Left ventricle myocardium inferior (tissue), 1 donor: ENCODE measurements at places on chromosomes 6 and 20. TPM values are rescaled to one million over a fixed set of nuclear protein-coding genes. Genes with fewer than 3 reads are reported as not detected.

Gene BMP7
- total RNA-seq: 19.9 TPM

Gene CST9
- total RNA-seq: not detected

Gene LRRN4
- total RNA-seq: 0.08 TPM

Gene DLL1
- 11.7 TPM for total RNA-seq

Gene CST4
- not detected for total RNA-seq

Gene F13A1
- total RNA-seq: 93.1 TPM

Gene SNX21
- total RNA-seq: 24.7 TPM

Gene RIN2
- 48.8 TPM for total RNA-seq

Gene TCF15
- total RNA-seq: 11.1 TPM

Gene BAK1
- total RNA-seq: 19.7 TPM

DNA sequence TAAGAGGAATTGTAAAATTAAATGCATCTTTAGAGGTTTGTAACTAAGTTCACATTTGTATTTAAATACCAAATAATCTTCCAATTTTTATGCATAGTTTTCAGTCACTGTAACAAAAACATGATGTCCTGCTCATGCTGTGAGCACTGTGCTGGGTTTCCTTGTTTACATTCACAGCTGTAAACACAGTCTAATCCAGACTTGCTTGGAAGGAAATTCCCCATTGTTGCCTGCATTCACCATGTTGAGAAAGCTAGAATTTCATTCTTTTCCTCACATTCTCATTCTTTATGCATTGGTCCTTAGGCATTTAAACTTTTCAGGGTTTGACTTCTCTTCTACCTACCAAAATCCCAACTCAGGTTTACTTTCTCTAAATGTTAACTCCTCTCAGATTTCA is 242.0 kb upstream of the TBX18 start:
- DNase-seq: no peak

GRCh38 chr20:56428410-56428809 is 16.4 kb downstream of the CASS4 start:
- DNase-seq: no peak

DNA sequence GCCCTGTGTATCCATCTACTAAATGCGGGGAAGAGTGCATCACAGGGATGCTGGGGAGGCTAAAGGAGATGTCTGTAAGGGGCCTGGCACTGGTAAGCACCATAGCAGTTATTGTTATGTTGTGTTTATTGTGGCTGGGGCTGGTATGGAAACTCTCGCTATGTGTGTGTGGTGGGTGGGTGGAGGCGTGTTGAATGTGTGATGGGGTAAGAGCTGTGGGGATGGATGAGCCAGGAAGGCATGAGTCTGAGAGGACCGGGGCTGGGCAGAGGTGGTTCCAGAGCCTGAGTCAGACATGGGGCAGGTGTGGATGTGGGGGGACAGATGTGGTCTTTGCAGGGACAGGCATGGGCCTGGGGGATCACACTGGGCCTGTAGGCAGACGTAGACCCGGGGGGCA is 88.1 kb downstream of the GRM4 start:
- DNase-seq: no peak

GRCh38 chr6:69098910-69099309 is 463.8 kb downstream of the ADGRB3 start:
- no peak for DNase-seq

DNA sequence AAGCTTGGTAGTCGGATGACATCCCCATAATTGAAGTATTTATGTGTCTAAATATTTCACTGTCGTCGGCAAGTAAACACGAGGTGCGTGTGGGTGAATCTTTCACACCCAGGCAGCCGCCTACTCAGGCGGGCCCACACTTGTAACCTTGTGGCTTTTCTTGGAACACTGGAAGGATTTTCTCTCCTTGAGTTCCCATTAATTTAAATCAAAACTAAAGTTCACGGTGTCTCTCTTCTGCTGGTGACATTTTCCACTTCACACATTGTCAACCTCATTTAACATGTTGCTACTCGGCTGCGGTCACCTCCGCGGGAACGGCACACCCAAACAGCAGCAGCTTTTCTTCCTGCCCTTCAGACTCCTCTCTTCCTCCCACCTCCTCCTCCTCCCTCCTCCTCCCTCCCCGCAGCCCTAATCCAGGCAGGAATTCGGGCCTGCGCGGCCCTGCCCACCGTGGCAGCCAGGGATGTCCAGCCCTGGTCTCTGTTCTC is 336.6 kb downstream of the QKI start:
- DNase-seq: no peak

DNA sequence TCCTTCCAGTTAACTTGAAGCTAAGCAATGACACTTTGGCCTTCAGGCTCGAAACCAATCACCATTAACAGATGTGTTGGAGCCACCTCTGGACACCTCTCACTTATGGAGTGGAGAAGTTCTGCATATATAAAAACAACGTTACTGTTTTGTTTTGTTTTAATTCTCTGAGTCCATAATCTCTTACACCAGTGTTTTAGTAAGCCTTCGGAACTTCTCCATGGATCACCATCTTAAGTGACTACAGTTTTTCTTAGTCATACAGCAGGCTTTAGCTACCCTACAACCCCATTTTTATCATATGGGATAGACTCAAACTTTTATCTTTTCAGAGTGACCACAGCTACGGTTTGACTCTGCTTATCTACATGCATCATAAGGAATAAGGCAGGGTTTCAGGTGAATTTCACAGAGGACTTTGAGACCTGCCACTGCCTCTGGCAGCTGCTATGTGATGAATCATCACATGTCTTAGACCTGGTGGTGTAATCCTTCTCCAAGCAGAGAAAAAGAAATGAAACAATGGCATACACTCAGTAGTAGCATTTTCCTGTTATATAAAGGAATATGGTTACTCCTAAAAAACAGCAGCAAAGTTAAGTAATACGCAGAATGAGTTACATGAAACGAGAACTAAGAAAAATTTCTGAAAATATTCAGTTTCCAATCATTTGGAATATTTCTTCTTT is 5.5 kb upstream of the HDDC2 start:
- no peak for DNase-seq

DNA sequence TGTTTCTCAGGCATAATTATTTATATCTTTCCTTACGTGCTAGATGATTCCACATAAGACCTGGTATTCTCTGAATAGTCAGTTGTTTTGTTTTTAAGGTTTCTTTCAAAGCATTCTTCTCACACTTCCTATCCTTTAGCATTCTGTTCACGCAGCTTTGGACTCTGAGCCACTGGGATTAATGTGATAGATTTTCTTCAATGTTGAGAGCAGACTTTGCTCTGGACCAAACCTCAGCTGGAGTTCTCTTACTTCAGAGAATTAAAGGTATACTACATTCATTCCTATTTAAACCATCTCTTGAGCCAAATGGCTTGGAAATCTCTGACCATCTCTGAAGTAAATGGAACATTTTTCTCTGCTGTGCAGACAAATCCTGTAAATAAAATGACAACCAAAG is 70.7 kb upstream of the TRAF3IP2 start:
- DNase-seq: no peak

GRCh38 chr20:58760856-58761255 is 68.3 kb downstream of the NPEPL1 start:
- DNase-seq: no peak

- no peak for DNase-seq
Observed at GRCh38 chr20:38307371-38308046, 3.6 kb downstream of the BPI start.

DNA sequence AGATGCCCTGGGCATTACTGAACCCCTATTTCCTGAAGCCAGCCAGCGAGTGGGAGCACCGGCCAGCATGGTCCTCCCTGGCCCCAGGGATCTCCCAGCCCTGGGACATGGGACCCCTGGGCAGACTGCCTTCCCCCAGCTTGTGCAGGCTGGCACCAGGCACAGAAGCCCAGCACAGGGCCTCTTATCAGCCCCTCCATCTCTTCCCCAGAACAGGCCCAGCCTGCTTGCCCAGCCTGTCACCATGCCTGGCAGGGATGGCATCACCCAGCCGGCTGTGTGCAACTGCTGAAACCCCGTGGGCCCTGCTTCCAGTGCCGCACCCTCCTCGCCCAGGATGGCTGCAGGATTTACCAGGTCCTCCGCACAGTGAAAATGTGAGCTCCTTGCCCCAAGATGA is 6.1 kb upstream of the OSBPL2 start:
- no peak for DNase-seq

DNA sequence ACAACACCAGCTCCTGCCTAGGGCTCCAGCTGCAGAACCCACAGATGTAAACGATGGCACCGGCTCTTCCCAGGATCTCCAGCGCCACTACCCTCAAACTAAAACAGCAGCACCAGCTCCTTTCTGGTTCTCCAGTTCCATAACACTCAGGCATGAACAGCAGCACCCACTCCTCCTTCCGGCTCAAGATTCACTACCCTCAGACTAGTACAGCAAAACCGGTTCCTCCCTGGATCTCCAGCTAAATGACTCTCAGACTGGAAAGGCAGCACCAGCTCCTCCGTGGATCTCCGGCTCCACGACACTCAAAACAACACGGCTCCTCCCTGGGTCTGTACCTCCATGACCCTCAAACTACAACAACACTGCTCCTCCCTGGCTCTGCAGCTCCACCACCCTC is 325.0 kb downstream of the PREX1 start:
- no peak for DNase-seq

DNA sequence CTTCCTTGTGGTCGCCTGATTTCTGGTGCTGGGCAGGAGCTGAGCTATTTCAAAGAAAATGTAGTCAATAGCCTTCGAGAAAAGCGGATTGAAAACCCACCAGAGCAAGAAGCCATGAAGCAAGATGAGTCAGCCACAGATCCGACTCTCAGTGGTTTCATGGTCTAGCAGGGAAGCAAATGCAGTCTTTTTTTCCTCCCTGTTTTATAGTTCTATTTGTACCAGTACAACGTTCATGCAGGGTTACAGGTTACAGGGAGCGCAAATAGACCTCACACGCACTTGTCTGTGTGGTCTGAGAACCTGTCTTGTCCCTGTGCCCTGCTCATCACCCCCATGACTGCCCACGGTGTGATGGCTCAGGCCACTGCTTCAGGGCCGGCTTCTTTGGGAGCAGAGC is 309.8 kb upstream of the SUPT3H start:
- DNase-seq: no peak

GRCh38 chr20:51832276-51832675 is 30.0 kb upstream of the SALL4 start:
- DNase-seq: no peak

DNA sequence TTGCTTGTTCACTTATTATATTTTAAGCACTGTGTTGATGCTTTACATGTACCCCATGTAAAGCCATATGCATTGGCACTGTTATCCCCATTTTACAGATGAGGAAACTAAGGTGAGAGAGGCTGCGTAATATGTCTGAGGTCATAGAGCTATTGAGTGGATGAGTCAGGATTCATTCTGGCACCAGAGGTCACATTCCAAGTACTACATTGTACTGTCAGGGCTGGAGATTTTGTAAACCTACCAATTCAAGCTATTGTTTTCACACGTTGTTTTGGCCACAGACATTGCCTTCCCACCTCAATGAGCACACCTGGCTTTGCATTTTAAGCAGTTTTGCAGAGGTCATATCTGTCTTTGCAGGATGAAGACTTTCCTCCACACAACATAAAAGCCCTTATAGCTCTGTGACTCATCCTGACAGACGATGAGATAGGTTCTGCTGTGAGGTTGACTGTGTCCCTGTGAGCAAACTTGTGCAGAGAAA is 33.2 kb downstream of the ANKS1A start:
- DNase-seq: no peak

DNA sequence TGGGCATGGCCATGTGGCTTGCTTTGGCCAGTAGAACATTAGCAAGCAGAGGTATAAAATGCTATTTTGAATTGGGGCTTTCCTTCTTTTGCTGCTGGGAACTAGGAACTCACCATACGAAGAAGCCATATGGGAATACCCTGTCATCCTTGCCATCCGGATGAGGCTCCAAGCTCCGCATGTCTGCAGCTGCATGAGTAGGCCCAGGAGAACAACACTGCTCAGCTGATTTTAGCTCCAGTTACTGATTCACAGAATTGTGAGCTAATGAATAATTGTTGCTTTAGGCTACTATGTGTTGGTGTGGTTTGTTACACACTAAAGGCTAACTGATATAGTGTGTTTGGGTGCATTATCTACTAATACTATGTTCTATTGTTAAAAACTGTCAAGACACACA is 2.7 kb upstream of the PLCB4 start:
- no peak for DNase-seq

GRCh38 chr6:105459049-105459448 is 56.2 kb upstream of the PREP start:
- no peak for DNase-seq

DNA sequence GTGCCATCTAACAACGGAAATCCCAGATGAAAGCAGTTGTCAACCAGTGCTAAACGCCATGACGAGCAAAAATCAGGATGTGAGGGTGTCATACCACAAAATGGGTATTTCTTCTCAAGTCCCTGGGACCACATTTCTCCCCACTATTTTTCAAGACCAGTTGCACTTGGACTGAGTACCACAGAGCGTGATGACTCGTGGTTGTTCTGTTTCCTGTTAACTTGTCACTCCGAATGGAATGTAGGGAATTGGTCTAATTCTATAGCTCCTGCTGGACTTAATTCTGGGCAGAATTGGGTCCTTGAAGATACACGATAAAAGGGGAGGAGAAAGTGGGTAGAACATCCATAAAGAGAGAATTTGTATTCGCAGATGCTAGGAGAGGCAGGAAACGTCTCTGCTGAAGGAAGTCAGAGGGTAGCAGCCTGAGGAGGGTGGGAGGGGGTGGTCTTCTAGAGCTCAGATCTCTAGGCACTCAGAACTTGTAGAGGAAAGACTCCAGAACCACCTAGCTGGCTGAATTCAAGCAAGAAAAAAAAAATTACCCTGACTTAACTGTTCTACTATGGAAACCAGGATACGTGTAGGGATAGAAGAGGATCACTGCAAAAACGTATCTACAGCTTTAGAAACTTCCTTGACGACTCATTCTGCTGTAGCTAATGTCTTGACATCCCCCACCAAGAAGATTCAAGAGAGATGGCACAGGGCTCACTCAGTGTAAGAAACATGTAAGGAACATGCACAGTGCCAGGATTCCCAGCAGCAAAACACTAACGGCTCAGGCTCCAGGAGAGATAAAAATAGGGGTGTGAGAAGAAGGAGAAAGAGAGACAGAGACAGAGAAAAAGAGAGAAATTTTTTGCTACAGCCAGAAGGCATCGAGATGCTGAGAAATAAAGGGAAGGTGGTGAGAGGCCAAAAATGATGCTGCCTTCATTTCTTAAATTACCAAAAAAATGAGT is 494.7 kb downstream of the CD83 start:
- DNase-seq: no peak

- DNase-seq: no peak
Observed at GRCh38 chr6:109852713-109853112, 125.4 kb upstream of the GPR6 start.

DNA sequence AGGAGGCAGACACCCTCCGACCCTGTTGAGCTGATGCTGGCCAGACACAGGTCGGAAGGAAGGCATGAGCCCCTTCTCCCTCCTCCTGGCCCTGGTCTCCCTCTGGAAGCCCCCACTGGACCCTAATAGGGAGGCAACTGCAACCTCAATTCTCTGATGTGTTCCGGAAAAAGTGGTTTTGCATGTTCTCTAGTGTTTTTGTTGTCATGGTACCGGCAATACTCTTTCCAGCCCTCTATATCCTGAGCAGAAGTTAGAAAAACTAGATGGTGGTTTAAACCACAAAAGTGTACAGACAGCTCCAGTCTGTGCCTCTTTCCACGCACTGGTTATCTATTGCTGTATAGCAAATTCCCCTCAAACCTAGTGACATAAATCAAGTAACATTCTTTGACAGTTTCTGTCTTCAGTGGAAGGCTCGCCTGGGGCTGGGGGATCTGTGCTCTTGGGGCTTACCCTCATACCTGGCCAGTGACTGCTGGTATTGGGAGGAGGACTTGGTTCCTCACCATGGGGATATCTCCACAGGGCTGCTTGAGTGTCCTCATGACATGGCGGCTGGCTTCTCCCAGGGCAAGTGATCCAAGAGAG is 37.0 kb downstream of the SYTL3 start:
- no peak for DNase-seq
